Stimulated activated CD4-positive, alpha-beta T cell treated with anti-CD3 and anti-CD28 coated beads, TNF-alpha, amount 100 ng/mL, for 24 hours (primary cell): ENCODE measurements at places on chromosomes 4 and X.

- no peak for DNase-seq
Observed at GRCh38 chrX:40757058-40757457, 21.7 kb upstream of the MED14 start.

DNA sequence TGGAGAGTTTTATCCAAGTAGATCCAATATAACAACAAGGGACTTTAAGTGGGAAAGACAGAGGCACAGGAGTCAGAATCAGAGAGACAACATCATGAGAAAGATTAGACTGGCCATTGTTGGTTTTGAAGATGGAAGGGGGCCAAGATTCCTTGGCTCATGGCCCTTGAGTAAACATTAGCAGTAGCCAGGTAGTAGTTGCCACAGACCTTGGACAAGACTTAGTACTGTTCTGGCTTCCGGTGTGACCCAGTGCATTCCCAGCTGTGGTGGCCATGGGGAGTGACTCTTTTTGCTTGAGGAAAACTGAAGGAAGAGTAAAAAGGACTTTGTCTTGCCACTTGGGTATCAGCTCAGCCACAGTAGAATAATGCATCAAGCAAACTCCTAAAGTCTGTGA lies 462.2 kb upstream of the CPXCR1 start:
- no peak for DNase-seq

DNA sequence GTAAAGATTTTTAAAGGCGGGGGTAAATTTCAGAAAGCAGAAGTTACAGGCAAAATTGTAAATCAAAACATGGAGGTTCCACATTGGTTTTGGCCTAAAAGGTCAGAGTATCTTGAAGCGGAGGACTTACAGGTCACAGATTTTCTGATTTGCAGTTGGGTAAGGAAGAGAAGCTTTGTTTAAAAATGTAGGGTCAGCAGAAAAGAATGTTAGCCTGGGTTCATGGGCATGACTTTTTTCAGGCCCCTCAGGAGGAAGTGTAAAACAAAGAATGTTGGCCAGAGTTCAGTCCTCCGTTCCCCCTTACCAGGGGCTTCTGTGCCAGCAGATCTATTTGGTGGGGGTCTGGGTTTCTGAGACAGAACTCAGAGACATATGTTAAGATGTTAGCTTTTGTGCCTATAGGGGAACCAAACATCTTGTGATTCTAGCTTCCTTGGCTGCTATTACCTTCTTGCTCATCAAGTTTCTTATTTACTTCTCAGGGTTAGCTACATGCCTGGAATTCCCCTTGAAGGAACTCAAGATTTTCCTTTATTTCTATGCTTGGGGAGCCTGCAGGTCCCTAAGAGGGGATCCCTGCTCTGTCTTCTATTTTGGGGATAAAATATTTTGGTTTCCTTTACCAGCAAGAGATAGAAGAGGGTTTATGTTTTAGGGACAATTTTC lies 160.3 kb downstream of the ANK2 start:
- DNase-seq, result no peak

- DNase-seq, result no peak
Observed at GRCh38 chr4:149715822-149716585, 99.6 kb downstream of the IQCM start.

DNA sequence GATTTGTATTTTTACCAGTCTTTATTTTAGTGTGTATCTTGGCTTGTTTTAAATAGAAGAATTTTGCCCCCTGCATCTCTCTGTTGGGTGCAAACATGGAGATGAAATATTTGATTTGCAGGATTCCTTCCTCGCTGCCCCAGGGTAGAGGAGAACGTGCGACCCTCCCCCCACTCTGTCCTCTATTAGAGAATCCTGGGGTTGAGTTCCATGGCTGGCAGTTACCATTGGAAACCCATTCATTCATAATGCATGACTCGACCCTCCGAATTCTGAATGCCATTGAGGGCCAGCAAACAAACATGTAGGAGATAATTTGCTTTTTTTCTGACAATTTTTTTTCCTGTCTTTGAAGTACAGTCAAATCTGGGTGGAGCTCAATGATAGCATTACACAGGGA lies 53.7 kb downstream of the TRIM2 start:
- no peak for DNase-seq

DNA sequence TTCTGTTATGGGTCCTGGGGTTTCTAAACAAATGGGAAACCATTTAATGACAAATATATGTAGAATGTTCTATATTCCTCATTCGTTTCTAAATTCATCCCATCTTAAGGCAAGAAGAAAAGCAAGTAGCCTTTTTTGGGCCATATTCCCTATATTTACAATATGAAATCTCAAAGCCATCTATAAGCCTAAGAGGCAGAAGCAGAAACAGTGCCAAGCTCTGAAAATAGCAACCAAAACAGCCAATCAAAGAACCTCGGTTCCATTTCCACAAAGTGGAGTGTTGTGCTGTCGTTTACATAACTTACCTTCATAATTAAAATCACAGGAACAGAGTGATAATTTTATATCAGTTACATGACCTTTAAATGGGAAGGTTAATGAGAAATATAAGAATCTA lies 330.6 kb upstream of the GATB start:
- DNase-seq, result no peak

DNA sequence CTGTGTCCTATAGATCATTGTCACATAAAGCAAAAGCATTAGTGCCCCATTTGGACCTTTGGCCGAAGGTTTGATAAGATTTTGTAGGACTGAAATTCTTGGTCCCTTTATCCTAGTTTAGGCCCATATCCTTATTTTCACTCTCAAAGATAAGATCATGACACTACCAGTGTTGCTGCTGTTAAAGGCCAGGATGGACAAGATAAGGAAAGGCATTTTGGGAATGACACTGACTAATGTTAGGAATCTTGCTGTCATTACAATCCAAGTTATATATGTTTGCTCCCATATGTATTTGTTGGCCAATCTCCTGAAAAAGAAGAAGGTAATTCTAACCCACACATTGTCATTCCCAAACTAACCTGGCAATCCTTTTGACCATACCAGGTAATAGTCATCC lies 101.3 kb upstream of the VAMP7 start:
- no peak for DNase-seq

GRCh38 chrX:114508756-114509155 lies 75.1 kb upstream of the HTR2C start:
- DNase-seq, result no peak

DNA sequence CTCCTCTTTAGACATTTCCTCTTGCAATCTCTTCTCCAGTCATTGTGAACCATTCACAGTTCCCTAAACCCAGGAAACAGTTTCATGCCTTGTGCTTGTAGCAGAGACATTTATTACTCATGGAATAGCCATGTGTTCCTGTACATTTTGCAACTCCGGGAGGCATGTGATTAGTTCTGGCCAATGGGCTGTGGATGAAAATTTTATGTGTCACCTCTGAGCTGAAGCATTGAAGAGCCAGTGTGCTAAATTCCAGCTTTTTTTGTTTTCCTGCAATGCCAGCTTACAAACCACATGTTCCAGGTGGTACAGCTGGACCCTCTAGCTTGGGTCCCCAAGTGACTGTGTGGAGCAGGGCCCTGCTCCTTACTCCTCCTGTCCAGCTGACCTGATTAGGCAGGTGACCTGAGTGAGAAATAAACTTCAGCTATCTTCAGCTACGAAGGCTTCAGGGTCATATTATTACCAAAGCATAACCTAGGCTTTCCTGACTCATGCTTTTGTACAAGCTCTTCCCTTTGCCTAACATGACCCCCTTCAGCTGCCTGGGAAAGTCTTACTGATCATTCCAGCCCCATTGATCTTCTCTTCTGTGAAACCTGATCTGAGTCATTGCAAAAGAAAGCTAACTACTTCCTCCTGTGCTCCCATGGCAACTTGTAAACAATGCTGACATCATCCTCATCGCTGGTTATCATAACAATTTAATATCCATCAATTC lies 200.4 kb downstream of the PTTG2 start:
- DNase-seq, result peak; percentile 50

GRCh38 chr4:1309261-1310010 lies 19.7 kb downstream of the MAEA start:
- peak; percentile 39 for DNase-seq

DNA sequence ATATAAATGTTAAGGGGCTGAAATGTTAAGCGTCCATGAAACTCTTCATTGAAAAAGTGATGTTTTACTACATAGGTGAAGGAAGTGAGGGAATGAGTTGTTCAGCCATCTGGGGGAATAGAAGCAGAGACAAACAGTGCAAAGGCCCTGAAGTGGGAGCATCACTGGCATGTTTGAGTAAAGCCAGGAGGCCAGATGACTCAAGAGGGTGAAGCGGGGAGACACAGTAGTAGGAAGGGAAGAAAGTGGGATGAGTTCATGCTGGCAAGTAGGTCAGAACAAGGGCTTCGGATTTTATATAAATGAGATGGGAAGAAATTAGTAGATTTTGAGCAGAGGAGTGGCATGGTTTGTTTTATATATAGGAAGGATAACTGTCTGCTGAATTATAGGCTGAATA lies 112.5 kb upstream of the MAP9 start:
- DNase-seq, result no peak

- no peak for DNase-seq
Observed at GRCh38 chr4:114264452-114264851, 285.0 kb upstream of the ARSJ start.

DNA sequence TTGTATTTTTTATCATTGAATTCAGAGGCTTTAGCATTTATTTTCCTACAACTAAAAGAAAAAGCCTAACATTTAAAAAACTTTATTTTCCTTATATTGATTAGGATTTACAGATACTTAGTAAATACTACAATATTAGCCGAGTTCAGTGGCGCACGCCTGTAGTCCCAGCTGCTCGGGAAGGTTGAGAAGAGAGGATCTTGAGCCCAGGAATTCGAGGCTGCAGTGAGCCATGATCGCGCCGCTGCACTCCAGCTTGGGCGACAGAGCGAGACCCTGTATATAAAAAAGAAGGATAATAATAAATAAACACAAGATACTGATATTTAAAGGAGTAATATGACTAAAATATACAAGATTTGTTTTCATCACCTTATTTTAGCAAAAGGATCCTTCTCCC lies 681 bp upstream of the UPF3B start:
- DNase-seq, result no peak

GRCh38 chr4:156193800-156194199 lies 240.1 kb upstream of the CTSO start:
- DNase-seq, result no peak

DNA sequence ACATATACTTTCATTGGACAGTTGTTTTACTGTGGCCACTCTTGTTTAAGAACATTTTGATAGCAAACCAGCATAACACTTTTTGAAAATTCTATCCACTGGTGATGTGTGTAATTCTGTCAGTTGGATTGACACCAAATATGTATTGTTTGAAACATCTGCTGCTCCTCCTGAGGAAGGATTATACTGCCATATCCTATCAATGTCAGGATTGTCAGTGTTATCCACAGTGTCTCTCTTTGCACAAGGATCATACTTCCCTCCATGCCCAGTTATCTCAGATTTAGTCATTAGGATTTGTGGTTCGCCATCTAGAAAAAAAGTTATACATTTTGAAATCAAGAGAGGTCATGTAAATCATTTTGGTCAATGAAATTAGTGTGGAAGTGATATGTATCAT lies 1859.6 kb downstream of the C4orf33 start:
- DNase-seq, result no peak

- DNase-seq, result no peak
Observed at GRCh38 chr4:112514647-112515197, 1.3 kb downstream of the NEUROG2 start.

GRCh38 chr4:16116019-16116418 lies 32.2 kb upstream of the PROM1 start:
- no peak for DNase-seq

DNA sequence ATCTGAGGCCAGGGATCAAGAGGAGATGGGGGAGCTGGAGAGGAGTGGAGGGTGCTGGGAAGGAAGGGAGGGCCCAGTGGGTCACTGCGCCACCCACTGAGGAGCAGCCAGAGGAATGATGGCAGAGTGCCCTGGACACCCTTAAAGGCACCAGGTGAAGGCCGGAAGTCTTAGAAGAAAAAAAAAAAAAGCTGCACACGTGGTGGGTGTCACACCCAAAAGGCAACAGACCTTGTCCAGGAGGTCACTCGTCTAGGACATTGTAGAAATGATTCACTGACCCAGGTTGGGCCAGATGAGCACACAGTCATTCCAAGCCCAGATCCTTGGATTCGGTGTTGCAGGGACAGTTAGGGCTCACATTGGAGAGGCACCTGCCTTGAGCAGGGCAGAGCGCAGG lies 93.5 kb upstream of the TRIM2 start:
- no peak for DNase-seq
